T47D (cell line): ENCODE measurements at places on chromosomes 4 and X.
A peak's percentile ranks its signal among the peaks of the same experiment; 100 is the strongest.

DNA sequence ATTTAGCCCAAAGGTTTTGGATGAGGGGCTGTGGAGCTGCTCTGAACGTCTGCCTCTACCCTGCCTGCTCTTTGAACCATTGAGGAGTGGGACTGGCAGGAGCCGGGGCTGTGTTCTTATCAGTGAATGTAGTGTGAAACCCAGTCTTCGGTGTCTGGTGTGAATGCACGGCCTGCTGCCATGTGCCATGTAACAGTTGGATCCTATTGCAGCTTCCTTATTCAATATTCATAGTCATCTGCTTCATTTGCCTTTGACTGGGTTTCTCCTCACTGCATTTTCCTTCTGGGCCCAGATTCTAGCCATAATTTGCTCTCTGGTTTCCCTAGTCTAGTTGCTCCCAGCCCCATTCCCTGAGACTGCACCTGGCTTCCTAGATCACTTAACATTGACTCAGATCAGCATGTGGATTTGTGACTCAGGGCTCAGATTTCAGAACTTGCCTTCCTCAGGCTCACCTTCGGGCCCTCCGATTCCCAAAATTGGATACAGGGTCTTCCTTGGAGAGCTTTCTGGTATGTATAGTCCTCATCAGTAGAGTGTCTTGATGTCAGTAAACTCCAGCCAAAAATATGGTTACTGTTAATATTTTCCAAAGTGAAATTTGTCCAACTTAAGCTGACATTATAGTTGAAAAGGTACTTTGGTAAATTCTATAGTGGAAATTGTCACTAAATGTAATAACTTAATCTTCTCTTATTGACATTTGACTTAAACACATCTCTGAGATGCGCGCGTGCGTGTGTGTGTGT lies 94.0 kb upstream of the DDIT4L start:
- no peak for DNase-seq

- DNase-seq: peak; percentile 10
Observed at GRCh38 chr4:139875411-139875825, 209.8 kb downstream of the MGST2 start.

DNA sequence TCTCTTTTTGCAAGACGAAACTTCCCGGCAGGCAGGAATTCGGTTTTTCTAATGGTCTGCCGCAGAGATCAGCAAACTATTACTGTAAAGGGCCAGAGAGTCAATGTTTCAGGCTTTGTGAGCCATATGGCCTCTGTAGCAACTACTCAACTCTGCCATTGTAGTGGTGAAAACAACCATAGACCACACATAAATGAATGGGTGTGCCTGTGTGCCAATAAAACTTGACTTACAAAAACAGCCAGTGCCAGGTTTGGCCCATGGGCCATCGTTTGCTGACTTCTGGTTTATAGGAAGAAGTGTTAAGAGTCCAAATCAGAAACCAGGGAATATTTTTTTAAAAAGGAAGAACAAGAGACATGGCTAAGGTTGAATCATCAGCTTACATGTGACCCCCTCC lies 163.0 kb downstream of the SH3KBP1 start:
- DNase-seq: no peak

DNA sequence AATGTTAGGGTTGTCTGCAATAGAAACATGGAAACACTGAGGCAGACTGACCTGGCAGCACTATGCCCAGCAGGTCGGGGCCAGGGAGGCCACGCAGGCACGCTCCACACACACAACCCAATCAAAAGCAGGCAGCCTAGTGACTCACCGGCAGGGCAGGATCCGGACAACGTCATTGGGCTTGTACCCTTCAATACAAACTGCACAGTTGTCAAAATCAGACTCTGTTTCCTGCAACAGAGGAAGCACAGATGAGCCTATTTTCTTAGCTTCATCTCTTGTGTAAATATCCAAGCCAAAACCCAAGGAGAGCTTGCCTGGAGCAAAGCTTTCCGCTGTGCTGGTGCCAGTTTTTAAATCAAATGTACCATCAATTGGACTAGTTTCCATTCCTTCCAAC lies 185.8 kb downstream of the RNF150 start:
- DNase-seq: no peak

DNA sequence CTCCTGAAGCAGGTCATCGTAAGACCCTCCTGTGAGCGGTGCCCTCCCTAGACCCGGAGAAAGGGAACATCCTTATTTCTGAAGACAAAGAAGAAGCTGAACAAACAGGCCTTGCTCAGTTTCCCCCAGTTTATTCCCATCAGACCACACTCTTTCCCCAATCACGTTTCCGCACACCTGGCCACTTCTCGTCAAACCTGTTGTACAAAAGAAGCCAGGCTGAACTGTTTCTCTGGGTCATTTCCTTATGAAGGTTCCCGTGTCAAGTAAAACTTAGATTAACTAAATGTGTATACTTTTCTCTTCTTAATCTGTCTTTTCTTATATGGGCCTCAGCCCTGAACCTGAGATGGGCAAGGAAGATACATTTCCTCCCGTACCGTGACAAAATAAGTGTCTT lies 111.6 kb upstream of the ENPP6 start:
- peak; percentile 83 for DNase-seq

DNA sequence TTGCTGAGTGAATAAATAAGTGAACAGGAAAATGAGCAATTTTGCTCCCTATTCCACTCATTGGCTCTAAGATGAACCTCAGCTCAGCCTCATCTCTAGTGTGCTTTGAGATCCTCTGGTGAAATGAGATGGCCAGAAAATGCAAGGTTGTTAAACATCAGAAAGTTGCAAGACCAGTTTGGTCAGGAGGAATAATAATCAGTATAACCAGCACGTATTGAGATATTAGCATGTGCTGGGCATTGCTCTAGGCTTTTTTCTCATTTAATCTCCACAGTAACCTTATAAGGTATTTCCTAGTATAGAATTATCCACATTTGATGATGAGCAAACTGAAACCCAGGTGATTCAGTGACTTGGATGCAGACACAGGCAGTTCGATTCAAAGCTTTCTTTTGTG lies 110.5 kb upstream of the PAK3 start:
- no peak for DNase-seq

- no peak for DNase-seq
Observed at GRCh38 chr4:26670903-26671537, 87.1 kb downstream of the TBC1D19 start.

- DNase-seq: peak; percentile 38
Observed at GRCh38 chr4:82268050-82268825, 105.6 kb downstream of the HNRNPD start.

- DNase-seq: no peak
Observed at GRCh38 chrX:135307171-135307570, 2.1 kb upstream of the ETDC start.

GRCh38 chr4:182812916-182813315 lies 104.3 kb downstream of the DCTD start:
- DNase-seq: no peak

DNA sequence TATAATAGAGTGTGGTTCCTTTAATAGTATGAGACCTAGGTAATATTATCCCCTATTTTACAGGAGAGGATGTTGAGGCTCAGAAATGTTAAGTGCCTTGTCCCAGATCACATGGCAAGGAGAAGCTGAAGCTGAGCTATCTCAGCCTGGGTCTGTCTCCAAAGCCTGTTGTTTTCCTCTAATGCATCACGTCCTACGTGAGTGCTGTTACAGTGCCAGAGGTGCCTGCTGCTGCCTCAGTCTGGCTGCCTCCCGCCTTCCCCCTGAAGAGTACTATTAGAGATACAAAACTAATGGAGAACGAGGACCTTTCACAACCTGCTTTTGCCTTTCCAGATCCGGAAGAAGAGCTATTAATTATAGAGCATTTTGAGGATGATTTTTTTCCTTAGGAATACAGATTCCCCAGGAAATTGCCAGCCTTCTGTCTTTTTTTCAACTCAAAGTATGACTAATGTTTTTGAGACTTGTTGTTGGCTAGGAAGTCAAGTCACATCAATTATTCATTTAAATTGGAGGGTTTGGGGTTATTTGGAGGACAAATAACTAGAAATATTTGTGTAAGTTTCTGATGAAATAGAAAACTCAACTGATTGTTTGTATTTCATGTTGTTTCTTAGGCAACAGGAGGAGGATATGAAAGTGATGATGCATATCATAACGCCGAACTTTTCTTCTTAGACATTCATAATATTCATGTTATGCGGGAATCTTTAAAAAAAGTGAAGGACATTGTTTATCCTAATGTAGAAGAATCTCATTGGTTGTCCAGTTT lies 43.9 kb upstream of the MTMR1 start:
- DNase-seq: no peak

DNA sequence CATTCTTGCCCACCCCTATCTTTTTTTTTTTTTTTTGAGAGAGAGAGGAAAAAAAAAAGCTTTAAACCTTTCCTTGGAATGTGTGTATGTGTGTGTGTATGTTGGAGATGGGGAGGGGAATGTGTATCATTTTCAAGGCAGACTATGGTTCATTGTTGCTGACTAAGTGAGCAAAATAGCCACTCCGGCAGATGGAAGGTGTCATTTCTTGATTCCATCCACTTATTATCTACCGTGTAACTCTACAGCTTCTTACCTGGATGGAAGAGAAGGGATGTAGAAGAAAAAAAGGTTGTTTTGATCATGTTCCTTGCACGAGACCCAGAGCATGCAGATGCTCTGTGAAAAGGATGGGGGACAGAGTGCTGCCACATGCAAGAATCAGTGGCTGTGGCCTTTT lies 5.9 kb upstream of the GK2 start:
- DNase-seq: no peak

GRCh38 chr4:31807036-31807435 lies 1086.9 kb downstream of the PCDH7 start:
- no peak for DNase-seq

- no peak for DNase-seq
Observed at GRCh38 chr4:88775529-88775928, 77.9 kb upstream of the NAP1L5 start.

DNA sequence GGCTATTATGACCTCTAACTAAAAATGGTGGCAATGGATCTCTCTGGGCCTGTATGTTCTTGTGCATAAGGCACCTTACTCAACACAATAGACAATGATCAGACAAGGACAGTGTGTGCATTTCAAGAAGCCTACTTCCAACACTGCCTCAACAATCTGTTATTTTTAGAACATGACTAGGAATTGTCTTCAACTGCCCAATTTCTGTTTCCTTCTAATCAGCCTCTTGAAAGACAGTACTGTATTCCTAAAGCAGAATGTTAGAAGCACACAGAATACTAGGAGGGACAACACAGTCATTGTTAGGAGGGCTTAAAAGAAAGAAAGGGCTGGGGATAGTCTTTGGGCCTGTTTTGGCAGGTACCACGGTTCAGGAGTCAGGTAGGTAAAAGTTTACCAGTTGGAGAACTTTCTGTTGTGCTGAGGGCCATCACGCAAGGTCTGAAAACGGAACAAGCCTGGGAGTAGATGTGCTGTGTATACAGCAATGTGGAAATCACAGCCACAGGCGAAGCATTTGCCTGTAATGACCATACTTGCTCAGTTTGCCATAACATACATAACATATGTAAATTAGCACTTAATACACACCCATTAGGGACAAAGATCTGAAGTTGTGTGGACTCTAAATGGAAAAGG lies 100.8 kb upstream of the ATXN3L start:
- no peak for DNase-seq

- no peak for DNase-seq
Observed at GRCh38 chr4:163833669-163834068, 339.2 kb downstream of the TMA16 start.

DNA sequence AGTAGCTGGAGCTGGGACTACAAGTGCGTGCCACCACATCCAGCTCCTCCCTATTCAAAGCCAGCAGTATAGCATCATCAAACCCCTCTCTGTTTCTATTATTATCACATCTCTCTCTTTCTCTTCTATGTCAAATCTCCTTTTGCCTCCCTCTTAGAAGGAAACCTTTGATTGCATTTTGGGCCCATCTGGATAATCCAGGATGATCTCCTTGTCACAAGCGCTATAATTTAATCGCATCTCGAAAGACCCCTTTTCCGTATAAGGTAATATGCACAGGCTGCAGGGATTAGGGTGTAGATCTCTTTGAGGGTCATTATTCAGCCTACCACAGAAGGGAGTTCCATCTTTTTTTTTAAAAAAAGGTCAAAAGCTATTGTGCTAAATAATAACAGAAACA lies 46.4 kb upstream of the TBC1D9 start:
- no peak for DNase-seq
